ENCODE measurements at places on chromosomes 13 and 19.

DNA sequence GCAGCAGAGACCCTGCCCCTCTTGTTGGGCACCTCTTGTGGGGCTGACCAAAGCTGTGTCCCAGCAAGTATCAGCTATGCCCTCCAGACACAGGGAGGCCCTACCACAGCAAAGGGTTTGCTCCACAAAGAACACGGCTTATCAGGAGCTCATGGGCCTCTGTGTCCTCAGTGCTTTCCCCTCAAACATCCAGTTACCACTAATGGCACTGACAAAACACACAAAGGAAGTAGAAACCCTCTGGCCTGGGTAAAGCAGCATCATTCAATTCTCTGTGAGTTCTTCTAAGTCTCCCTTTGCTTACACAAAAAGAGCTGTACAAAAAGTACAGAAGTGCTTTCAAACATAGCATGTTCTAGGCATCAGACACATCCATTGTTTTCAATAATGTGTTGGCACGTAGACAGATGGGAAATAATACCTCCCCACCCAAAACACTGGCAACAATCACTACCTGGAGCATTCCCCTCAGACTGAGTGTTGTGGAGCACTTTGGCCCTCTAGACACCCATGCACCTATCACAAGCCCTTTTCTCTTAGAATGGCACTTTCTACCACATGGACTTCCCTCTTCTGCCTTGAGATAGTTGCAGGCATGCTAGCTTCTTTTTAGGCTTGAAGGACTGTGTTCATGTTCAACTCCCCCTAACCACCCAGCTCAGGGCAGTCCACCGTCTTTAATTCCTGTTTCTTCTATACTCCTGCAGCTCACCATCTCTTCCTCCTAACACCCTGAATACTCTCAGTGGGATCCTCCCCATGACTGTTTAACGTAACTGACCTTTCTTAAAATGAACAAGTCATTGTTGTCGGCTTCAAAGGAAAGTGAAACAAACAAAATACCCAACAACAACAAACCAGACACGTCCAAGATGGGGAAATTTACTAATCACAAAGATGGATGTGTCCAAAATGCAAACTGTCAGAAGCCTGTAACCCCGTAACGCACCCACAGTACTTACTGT lies 43.5 kb downstream of the ATP7B start:
- DNase-seq: no peak

DNA sequence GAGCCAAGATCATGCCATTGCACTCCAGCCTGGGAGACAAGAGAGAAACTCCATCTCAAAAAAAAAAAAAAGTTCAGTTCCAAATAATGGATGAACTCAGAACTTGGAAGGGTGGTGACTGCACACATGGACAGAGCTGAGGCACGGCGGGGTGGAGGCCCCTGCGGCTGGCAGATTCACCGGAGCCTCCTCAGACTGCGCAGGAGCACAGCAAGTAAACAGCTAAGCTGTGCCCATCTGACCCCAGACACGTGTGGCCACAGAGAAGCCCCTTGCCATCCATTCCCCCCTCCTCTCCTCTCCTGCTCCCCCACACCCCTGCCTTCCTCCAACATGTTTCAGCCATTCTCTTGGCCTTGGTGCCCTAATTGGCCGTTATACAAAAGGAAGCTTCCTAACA lies 15.6 kb upstream of the PROZ start:
- no peak for DNase-seq

GRCh38 chr13:52383366-52383765 lies 22.6 kb downstream of the THSD1 start:
- DNase-seq: no peak

GRCh38 chr19:13541554-13541953 lies 35.3 kb upstream of the CACNA1A start:
- DNase-seq: no peak

DNA sequence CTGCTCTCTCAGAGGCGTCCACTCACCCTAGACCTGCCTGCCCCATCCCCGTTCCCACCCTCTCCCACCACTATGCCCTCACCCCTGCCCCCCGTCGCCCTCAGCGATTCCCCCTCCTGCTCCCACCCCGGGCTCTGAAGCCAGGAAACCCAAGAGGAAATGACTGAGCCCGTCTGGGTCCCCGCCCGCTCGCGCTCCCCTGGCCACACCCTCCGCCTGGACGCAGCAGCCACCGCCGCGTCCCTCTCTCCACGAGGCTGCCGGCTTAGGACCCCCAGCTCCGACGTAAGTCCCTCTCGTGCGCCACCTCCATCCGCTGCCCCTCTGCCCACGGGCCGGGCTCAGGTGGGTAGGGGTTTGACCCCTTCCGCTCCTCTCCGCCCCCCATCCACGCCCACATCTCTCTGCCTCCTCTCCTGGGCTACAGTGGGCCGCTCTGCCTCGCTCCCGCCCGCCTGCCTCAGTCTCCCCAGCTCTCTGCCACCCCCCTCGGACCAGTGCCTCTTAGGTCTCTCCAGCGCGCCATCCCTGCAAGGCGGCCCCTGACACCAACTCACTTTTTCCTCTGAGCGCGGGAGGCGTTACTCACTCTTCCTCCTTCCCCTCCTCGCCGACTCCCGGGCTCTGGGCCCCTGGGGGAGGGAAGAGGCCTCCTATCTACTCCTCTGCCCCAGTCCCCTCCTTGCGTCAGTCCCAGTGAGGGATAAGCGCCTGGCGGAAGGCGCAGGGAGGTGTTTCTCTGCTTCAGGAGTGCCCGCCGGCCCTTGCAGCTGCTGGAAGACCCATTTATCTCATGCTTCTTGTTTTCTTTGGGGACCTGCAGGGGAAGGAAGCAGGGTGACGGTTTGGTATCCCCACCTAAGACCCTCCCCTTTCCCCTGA lies at the start of gene FXYD5:
Gene FXYD5, plus strand, starts transcription at position 211 of the 882 bp plus-strand sequence. CDS start 816 bp downstream, outside the sequence.
- DNase-seq: peak; percentile 54

DNA sequence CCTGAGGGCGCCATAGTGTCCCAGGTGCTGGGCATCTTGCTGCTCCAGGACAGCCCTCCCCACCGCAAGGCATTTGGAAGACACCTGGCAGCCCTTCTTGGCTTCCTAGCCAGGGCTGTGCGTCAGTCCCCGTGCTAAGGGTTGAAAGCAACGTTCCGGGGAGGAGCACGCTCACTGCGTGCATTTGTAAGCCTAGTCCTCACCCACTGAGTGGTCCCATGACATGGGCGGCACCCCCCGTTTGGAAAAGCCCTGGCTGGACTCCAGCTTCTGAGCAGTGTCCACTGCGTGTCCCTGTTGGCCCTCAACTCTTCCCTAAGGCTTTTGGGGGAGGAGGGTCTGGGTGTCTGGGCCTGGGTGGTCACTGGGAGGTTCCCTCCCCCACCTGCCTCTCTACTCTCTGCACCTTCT lies 76.3 kb upstream of the GPR183 start:
- DNase-seq: no peak

GRCh38 chr19:41619018-41619556 lies 7.8 kb downstream of the CEACAM4 start:
- no peak for DNase-seq

DNA sequence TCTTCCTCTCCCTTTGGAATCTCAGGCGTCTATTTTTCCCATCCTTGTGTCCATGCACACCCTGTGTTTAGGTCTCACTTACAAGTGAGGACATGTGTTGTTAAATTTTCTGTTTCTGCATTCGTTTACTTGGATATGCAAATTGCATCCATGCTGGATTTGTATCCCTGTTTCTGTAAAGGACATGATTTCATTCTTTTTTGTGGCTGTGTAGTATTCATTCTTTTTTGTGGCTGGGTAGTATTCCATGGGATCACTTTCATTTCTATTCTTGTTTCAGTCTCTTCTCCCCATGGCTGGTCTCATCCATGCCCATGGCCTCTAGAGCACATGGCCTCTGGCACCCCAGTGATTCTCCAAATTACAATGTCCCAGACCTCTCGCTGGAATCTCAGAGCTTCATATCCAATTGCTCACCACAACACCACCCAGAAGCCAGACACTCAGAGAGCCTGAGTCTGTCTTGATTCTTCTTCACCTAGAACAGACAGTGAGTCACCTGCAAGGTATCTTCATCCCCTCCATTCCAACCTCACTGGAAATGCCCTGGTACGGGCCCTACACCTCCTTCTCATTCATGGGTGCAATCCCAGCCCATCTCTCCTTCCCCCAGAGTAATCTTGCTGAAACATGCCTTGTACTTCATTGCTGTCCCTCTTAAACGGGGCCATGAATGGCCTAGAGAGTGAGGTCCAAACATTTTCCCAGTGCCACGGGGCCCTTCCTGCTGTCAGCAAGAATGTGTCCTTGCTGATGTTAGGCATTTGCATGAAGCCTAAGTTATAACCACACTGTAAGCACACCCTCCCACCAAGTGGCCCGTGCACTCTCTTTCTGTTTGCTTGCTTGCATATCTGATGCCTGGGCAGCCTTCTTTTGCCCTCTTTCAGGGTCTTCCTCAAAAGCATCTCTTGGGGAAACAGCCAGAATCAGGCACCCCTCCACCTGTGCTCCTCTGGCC lies 476.2 kb upstream of the TSHZ3 start:
- DNase-seq: no peak

- no peak for DNase-seq
Measured at GRCh38 chr13:106151056-106151699, 384.3 kb downstream of the EFNB2 start.

- DNase-seq: no peak
Measured at GRCh38 chr19:18172331-18173053, 1.1 kb upstream of the IFI30 start.

GRCh38 chr19:44890366-44891015 lies 563 bp upstream of the TOMM40 start:
- peak; percentile 100 for DNase-seq

DNA sequence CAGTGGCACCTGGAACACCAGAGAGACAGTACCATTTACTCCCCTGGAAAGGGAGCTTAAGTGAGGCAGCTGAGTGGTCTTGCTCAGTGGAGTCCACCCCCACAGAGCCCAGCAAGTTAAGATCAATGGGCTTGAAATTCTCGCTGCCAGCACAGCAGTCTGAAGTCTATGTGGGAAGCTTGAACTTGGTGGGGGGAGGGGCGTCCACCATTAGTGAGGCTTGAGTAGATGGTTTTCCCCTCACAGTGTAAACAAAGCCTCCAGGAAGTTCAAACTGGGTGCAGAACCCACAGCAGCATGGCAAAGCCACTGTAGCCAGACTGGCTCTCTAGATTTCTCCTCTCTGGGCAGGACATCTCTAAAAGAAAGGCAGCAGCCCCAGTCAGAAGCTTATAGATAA lies 30.3 kb upstream of the CEACAM4 start:
- peak; percentile 37 for DNase-seq

- no peak for DNase-seq
Measured at GRCh38 chr13:99191336-99191899, 9.2 kb upstream of the UBAC2 start.

GRCh38 chr19:54266133-54266532 lies 9.1 kb upstream of the LILRB5 start:
- DNase-seq: peak; percentile 83

GRCh38 chr13:20198781-20199180 lies 6.0 kb upstream of the GJB2 start:
- no peak for DNase-seq

GRCh38 chr19:15099017-15099582 lies 8.1 kb upstream of the SYDE1 start:
- no peak for DNase-seq

DNA sequence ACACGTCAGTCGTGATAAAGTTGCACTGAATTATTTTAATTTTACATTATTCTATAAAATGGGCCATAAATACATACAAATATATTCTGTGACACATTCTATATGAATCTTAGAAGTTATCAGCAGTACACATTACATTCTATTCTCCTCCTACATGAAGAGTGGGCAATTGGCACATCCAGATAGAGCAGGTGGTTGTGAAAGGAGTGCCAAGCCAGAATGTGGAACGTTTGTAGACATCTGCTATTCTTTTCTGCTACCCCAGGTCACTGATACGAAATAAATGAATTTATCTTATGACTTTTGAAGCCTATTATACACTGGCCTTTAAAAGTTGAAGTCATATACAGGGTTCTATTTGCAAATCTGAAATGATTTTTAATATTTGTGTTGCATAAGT lies 373.2 kb downstream of the PCDH17 start:
- DNase-seq: no peak

DNA sequence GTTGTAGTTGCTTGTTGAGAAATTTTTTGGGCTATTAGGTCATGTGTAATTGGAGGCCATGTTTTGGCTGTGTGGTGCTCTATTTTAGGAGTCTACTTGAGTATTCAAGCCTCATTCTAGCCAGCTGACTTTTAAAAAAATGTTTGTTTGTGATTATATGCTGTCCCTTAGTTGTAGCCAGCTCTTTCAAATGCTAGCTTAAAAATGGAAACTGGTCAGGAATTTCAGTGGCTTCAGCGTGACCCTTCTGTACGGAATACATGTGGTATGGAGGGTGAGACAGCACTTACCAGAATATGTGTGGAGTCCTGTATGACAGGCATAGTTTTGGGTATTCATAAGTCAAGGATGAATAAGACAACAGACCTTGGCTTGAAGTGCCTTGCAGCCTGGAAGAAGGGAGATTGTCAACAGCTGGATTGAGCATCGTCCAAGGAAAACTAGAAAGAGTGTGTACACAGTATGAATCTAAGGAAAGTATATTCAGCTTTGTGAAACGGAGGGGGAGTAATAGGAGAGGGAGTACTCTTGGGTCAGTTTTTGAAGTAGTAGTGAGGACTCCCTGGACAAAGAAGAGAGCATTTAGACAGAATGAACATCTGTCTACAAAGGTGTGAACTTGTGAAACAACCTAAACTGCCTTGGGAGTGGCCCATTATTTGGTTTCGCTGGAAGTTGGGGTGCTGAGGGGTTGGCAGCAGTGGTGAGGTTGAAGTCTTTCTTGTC lies 20.0 kb upstream of the WTIP start:
- no peak for DNase-seq

GRCh38 chr13:28953714-28954418 lies 133.7 kb downstream of the MTUS2 start:
- no peak for DNase-seq
